ELF-1 (cell line): ENCODE measurements at places on chromosomes 11 and 22.

DNA sequence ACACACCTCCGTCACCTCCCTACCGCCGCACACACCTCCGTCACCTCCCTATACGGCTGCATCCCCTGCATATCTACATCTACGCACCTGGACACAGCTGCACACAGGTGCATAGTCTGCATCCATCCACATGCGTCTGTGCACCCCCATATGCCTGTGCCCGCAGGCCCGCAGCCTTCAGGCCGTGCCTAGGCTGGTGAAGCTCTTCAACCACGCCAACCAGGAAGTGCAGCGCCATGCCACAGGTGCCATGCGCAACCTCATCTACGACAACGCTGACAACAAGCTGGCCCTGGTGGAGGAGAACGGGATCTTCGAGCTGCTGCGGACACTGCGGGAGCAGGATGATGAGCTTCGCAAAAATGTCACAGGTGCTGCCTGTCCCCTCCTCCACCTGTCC lies 4.8 kb downstream of the PKP3 start:
- no peak for DNase-seq

- no peak for DNase-seq
These were observed at the start of gene ADORA2A for GRCh38 chr22:24427500-24428164. TSS of gene ADORA2A (plus strand) at chr22:24427599. CDS start at chr22:24433405, 5,806 bp downstream.

DNA sequence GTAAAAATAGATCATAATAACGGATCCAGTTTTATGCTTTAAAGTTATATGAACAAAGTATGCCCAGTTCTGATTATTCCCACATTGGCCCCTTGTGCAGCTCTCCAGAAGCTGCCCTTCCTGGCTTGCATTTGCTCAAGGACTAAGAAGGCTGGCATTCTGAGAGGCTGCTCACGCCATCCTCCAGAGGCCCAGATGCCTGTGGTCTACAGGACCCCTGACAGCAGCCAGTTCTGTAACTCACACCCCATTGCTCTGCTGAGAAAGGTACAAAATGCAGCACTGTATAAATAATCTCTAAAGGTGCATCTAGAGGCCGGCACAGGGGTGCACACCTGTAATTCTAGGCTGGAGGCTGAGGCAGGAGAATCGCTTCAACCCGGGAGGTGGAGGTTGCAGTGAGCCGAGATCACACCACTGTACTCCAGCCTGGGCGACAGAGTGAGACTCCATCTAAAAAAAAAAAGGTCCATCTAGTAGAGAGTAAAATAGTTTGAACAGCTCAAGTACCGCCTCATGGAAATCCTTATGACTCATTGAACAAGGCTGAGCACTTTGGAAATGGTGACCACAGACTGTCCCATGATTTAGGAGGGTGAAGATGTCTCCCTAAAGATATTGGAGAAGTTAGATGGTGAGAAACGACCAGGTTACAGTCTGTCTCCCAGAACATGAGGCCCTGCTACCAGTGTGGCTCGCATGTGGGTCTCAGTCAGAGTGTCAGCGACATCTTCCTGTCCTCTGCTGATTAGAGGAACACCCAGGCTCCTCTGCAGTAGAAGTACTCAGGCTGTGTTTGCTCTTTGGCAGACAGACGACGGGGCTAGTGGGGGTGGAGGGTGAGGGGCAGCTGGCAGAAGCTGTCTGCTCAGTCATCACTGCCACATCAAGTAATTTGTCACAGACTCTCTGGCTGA lies 56.3 kb downstream of the KREMEN1 start:
- no peak for DNase-seq

GRCh38 chr11:128872594-128872993 lies 5.5 kb upstream of the KCNJ1 start:
- DNase-seq, result no peak

DNA sequence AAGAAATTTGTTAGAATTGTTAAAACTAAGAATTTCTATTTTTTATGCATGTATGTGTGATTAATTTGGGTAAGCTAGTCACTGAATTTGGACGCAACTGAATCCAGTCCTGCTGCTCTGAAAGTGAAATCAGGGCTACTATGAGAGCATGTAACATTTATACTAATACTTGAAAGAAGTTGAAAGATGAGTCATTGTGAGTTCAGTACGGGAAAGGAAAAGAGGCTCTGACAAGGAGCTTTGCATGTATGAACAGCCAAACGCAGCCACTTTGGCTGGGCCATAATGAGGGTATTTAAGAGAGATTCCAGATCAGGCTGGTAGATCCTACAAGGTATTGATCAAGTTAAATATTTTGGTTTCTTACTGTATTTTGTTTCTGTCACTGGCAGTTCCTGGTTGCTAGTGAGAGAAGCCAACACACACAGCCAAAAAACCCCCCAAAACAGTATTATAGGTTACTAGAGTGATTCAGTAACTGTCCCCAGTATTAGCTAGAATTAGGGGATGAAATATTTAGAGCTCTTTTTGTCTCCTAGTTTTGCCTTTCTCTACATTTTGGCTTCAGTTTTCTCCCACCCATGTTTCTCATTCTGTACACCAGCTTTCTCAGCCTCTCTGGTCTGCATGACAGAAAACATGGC lies 14.1 kb downstream of the AASDHPPT start:
- DNase-seq, result no peak
